ENCODE measurements at places on chromosomes 11 and 22.

DNA sequence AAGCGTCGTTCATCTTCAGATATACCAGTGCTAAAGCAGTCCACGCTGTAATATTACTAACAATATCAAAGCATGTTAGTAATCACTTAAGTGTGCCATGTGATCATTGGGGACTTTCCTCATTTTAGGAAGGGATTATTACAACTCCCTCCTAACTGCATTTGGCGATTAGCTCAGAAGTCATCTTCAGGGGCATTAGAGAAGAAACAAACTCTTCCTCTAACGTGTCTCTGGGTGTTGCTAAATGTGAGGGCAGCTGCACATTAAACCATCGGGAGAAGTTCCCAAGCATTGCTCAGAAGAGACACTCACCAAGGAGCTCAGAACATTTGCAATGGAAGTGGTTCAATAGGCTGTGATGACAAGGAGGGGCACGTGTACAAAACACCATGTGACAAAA is 17.2 kb downstream of the TESMIN start:
- DNase-seq = no peak

DNA sequence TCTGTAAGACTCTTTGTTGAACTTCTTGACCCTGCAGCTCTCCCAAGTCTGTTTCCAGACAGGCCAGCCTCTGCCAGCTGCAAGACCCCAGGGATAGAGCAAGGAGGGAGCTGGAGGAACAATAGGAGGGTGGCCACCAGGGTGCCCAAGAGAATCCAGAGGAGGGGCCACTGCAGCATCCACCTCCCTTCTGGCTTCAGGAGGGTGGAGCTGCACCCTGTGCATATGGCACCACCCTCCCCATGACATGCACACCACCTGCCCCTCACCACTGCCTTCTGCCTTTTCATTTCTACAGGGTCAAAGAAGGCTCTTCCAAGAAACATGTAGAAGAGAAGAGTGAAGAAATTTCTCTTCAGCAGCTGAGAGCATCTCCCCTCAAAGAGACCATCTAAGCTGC is 20.1 kb upstream of the POLA2 start:
- no peak for DNase-seq

- no peak for DNase-seq
Observed at GRCh38 chr11:133930767-133931448, 25.9 kb downstream of the IGSF9B start.

GRCh38 chr11:62705413-62705812 is 1.8 kb downstream of the BSCL2 start:
- DNase-seq = peak; percentile 85

GRCh38 chr11:13135385-13136271 is 126.5 kb downstream of the RASSF10 start:
- peak; percentile 86 for DNase-seq

DNA sequence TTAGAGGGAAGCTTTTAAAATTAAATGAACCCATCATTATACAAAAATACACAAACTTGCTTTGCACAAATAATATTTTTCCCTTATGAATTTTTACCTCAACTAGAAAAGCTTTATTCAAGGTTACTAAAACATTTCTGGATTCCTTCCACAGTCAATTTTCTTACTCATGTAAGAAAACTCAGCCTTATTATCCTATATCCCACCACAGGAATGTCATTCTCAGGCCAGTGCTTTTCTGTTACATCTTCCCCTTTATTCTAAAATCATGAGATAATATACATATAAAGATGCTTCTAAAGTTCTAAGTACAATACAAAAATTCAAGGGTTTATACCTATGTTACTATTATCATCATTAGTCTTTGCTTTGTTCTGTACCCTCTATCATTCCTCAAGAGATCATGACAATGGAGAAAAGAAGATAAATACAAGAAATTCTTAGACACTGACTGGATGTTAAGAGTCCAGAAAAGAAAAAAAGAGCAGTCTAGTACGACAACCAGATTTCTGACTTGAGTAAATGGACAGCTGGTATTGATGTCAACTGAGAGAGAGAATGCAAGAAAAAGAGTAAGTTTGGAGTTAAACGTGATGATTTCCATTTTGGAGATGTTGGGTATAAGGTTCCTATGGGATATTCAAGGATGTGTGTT is 60.3 kb downstream of the MTMR2 start:
- DNase-seq = no peak

DNA sequence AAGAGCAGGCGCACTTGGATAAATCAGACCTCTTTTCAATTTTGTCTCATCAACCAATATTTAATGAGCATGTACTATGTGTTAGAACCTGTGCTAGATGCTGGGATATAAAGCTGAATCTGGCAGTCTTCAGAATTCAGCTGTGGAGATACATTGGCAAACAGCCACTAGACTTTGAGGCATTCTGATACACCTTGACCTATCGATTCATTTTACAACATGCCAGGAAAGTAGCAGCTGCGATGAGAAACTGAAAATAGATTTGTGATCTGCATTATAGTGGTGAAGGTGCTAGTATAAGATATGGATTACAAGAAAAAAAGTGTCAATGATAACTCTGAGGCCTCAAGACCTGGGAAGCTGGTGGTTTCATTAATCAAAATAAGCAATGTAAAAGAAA is 1338.1 kb upstream of the TENM4 start:
- DNase-seq = no peak

Data from NCI-H1092 treated with DMSO at 0.1 percent for 48 hours (cell line).